Right atrium auricular region (tissue), 2 donors: ENCODE measurements at places on chromosomes 7 and 10. TPM values are rescaled to one million over a fixed set of nuclear protein-coding genes. Genes with fewer than 3 reads are reported as not detected.

- no peak for DNase-seq
Measured at GRCh38 chr7:8232999-8233847, 28.7 kb downstream of the ICA1 start.

The HHEX gene
- total RNA-seq, result 4.9 TPM

GRCh38 chr7:48112401-48113165, 23.5 kb downstream of the UPP1 start:
- DNase-seq, result no peak

DNA sequence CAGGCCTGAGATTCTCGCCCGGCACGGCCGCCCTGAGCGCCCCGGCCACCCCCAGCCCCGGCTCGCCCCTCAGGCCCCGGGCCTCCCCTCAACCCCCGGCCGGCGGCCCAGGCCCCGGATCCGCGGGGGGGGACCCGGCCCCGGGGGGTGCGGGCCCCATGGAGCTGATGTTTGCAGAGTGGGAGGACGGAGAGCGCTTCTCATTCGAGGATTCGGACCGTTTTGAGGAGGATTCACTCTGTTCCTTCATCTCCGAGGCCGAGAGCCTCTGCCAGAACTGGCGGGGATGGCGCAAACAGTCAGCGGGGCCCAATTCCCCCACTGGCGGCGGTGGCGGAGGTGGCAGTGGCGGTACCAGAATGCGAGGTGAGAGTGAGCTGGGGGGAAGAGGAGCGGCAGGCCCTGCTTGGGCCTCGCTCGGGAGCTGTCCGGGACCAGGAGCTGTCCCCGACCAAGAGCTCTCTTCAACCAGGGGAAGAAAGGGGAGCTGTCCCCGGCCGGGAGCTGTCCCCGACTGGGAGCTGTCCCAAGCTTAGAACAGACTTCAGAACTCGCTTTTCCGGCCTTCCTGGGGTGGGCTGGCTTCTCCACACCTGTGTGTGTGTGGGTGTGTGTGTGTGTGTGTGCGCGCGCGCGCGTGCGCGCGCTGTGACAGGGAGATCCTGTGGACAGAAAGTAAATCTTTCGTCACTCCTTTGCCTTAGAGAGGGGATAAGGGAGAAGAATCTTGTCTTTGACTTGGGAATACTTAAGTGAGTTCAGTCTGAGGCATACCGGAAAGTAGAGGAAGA, 510 bp downstream of the ZSWIM8 start:
- DNase-seq, result no peak

DNA sequence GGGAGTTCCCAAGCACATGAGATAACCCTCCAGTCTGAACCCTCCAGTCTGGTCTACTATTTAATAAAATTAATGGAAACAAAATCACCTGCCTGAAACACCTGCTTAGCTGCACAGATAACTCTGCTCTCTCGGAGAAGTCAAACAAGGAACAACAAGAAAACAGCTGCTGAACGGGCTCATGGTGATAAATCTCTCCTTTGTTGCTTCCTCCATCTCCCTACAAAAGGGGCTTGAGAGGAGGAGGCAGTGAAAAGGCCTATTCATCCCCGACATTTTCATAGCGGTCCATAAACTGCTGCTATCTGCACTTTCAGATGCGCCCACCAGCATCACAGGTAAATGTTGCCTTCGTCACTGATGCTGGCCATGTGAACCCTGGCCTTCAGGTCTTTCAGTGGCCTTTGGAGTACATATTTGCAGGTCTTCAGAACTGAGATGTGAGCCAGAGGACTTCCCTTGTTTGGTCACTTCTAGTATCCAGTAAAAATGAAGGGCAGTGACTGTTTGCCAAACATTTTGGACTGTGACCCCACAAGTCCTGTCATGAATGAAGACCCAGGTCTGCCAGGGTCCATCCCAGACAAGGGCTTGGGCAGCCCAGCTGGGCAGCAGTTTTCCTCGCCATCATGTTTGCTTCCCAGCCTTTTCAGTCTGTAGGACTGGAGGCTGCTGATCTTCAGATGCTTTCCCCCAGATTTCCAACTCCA, 15.9 kb downstream of the FKBP6 start:
- no peak for DNase-seq

The TUBAL3 gene
- not detected for total RNA-seq

The AGAP4 gene
- 7.2 TPM for total RNA-seq

The POU6F2 gene
- total RNA-seq, result 1.5 TPM

The ZPBP gene
- not detected for total RNA-seq

GRCh38 chr10:98694014-98694413, 247.3 kb upstream of the HPS1 start:
- no peak for DNase-seq

The CLCN1 gene
- not detected for total RNA-seq

The ARHGEF35 gene
- total RNA-seq, result 1.7 TPM

GRCh38 chr10:7408291-7409044, 2.4 kb downstream of the SFMBT2 start:
- no peak for DNase-seq

The CLRN3 gene
- not detected for total RNA-seq

GRCh38 chr7:114293289-114294012, 121.2 kb upstream of the FOXP2 start:
- no peak for DNase-seq

DNA sequence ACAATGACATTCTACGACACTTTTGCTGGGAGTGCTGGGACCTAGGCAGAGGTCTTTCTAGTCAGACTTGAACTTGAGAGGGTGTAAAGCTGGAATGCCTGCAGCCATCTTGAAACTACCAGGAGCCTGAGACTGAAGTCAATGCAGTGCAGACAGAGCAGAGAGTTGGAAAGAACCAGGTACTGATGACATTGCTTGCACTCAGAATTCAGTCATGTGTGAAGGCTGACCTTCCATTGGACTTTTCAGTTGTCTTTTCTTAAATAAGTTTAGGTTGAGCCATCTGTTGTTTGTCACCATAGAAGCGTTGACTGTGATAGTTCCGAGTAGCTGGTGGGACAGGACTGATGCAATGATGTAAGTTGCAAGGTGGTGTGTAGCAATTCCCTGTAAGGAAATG, 3.1 kb upstream of the PLPP4 start:
- DNase-seq, result no peak

GRCh38 chr7:98240961-98241673, 10.9 kb downstream of the TECPR1 start:
- DNase-seq, result no peak

The PNLIPRP3 gene
- not detected for total RNA-seq

- DNase-seq, result no peak
Measured at GRCh38 chr7:108204281-108204796, 74.2 kb upstream of the LAMB4 start.

DNA sequence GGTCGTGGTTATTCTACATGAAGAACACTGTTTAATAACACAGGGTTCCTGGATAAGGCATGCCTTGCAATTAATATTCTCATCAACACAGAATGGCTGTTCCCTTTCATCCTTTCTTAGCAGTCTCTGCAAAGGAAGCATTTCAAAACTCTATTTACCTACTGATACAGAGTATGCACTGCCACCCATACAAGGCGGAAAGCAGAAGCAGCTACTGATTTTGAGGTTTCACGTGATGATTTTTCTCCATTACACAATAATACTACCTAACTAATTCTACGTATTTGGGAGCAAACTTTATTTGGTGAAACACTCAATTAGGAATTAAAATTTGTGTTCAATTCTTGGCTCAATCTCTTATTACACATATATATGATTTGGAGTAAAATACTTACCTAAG, 43.0 kb upstream of the COL1A2 start:
- DNase-seq, result no peak

- DNase-seq, result no peak
Measured at GRCh38 chr10:38007991-38008390, 2.5 kb upstream of the ZNF33A start.

DNA sequence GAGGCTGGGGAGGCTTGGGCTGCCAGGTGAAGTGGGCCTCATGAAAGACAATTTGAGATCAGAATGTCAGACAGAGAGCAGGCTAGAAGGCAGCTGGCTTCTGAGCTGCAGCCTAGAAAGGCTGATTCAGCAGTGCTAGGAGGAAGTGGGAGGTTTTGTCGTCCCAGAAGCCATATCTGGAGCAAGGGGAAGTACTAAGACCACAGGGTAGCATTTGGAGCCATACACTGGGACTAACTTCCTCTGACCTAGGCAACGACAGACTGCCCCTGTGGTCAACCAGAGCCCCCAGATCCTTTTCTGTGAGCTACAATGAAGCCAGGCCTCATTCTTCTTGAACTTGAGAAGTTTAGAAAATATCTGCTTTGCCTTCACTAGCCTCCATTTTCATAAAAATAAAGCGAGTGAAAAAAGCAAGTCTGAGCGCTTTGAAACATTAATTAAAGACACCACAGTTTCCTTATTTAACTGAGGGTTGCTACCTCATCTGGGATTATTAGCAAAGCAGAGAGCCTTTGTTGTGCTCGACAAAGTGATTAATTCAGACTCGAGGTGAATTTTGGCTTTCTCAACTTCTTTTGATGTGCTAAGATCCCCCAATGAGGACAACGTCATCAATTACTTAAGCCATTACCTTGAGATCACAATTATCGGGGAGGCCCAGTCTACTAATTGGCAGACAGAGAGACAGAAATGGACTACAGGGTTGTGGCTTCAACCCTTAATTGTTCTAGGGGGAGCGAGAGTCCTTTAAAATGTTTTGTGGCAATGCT, 26.6 kb downstream of the TBXAS1 start:
- DNase-seq, result no peak

GRCh38 chr7:4434306-4434705, 247.8 kb upstream of the FOXK1 start:
- DNase-seq, result no peak

DNA sequence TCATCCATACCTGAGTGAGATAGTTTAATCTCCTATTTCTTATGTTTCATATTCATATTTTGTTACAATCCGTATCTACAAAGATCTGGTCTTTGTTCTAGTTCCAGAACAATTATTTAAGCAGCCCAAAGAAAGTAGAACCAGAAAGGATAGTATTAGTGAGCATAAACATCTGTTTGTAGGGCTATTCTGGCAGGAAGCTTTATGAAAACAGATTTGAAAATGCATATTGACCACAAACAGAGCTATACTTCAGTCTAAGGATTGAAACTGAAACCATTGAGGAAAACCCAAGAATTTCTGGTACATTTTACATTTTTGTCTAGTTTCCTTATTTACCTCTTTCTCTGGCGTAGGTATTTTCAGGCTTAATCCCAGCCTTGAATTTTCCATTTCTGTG, 28.1 kb downstream of the LRGUK start:
- no peak for DNase-seq

The SRPK2 gene
- total RNA-seq, result 20.9 TPM

DNA sequence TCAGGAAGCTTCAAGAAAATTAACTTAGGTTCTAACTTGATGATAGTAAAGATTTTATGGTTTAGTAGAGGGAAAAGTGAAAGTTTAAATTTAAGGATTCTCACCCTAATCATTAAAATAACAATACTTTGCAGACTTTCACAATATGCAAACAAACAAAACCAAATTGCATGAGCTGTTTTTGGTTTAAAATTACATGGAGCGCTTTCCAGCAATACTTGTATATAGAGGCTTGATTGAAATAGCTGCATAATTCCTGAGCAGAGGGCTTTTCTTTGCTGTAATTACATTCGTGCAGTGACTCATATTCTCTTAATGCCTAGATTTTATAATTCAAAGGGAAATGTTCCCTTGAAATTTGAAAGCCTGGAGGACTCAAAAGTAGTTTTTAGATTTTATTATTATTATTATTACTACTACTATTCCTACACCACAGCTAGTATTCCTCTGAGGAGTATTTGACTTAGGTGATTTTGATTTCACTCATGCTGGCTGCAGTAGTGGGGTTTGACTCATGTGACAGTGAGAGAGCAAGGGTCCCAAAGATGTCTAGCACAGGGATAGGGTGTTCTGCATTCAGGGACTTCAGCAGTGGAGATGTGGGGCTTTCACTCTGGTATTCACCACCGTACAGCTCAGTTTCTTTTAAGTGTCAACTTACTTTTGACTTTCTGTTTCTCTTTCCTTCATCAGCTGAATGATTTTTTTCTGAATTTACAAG, 138.1 kb downstream of the ADAM22 start:
- DNase-seq, result no peak

The NHLRC2 gene
- 38.6 TPM for total RNA-seq

DNA sequence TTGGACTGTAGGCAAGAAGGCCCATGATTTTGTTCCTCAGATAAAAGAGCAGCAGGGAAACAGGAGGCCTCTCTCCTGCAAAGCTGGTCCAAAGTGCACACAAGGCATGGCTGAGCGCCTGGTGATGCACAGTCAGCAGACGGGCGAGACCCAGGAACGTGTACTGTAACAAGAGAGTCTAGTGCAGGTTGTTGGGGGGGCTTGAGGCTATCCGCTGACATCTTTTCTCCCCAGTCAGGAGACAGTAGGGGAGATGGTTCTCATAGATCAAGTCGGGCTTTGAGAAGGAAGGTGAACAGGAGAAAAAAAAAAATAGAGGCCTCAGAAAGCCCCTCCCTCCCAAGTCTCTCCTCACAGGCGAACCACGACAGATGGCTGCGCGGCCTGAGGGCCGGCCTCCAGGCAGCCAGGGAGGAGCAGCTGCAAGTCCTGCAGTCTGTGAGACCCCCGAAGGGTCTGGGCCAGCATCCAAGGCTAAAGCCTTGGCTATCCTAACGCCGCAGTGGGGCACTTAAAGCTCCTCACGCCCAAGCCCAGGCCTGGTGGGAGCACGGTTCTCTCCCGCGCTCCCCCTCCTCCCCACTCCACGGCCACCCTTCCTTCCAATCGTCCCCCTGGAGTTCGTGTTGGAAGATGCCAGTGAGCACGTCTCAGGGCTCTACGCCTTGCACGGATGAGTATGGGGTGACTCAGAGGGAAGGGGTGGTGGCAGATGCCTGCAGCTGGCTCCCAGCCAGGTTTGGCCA, 68.3 kb downstream of the PRKAG2 start:
- no peak for DNase-seq

GRCh38 chr7:149291036-149291780, 29.2 kb downstream of the ZNF783 start:
- no peak for DNase-seq

The NUTM2A gene
- 2.3 TPM for total RNA-seq

GRCh38 chr10:11435581-11435981, 175.9 kb downstream of the USP6NL start:
- DNase-seq, result no peak

The XPNPEP1 gene
- total RNA-seq, result 45.2 TPM

DNA sequence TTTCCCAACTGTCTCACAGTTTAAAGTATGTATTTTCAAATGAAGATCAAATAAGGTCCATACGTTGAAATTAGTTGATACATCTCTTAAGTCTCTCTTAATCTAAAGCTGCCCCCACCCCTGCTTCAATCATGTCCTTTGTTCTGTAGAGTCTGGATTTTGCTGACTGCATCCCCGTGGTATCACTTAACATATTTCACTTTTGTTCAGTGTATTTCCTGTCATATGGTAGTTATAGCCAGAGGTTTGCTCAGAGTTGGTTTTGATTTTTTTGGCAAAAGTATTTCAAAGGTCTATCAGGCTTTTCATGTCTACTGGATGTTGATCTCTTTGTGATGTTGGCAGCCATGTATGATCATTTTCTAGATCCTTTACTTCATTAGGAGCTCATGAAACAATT, 54.4 kb upstream of the ARID5B start:
- DNase-seq, result no peak
